GF-D8 (cell line): ENCODE measurements at places on chromosomes 3 and 15.

DNA sequence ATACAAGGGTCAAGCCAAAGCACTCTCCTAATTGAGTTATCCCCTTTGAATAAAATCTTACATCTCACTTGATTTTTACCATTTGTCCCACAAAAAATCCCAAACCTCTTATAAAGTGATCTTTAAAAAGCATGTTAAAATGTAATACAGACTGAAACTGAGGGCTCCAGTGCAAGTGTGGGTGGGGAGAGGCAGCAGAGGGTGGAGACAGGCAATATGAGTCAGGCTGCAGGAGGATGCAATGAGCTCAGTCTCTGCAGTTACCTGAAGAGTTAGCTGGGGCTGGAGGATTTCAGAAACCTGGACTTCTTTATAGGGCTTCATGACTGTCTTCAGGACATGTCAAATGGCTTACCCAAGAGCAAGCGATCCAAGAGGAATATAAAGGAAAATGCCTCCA lies 14.2 kb upstream of the COLQ start:
- no peak for DNase-seq

GRCh38 chr3:57756528-57757401 lies 656 bp downstream of the SLMAP start:
- DNase-seq, result no peak

GRCh38 chr3:28376424-28376823 lies 27.8 kb upstream of the AZI2 start:
- DNase-seq, result no peak

DNA sequence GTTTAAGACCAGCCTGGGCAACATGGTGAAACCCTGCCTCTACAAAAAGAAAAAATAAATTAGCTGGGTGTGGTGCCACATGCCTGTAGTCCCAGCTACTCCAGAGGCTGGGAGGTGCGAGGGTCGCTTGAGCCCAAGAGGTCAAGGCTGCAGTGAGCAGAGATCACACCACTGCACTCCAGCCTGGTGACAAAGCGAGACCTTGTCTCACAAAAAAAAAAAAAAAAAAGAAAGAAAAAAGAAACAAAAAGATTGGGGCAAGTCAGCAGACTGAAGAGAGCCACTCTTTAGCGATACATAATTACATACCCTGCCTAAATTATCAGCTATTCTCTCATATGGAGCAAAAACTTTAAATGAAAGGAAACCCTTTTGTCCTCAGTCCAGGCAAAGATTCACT lies 53.6 kb upstream of the MAP3K13 start:
- no peak for DNase-seq

DNA sequence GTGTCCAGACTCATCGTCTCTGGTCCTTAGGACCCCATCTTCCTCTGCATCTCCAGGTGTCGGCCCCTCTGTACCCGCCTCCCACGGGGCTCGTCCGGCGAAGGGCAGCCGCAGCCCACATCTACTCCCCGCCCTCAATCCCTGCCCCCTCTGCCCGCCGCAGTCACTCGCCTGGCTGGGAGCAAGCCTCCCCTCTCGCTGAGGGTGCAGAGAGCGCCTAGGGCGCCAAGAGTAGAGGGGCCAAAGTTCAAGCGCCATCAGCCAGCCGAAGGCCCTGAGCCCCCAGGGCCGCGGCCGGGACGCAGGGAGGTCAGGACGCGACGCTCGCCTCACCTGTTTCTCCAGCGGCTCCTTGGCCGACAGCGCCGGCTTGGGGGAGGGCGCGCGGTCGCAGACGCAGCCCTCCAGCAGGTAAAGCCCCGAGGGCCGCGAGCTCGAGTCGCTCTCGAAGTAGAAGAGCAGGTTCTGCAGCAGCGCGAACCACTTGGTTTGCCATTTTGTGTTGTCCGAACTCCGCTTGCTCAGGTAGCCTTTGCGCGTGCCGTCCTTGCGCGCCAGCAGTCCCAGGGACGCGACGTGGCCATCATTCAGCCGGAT lies 592 bp downstream of the RASGRF1 start:
- DNase-seq, result no peak

DNA sequence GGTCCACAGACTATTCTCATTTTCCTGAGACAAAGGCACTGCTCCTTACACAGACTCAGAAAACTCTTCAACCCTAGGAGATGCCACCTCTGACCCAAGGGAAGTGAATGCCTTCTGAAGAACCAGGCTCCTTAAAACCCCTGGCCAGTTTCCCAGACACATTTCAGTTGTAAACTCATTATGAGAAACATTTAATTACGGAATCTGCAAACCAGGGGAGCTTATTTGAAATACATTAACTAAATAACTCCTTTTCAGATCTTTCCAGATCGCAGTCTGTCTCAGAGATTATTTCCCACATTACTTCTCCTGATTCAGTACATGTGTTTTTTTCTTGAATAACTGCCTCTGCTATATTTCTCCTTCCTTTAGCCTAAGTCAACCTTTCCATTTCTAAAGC lies 17.6 kb downstream of the MYO5A start:
- DNase-seq, result no peak

GRCh38 chr15:64438653-64439447 lies 21.5 kb upstream of the ZNF609 start:
- DNase-seq, result peak; percentile 78

- DNase-seq, result no peak
These were observed 75.7 kb upstream of the SLC4A7 start for GRCh38 chr3:27559835-27560234.

DNA sequence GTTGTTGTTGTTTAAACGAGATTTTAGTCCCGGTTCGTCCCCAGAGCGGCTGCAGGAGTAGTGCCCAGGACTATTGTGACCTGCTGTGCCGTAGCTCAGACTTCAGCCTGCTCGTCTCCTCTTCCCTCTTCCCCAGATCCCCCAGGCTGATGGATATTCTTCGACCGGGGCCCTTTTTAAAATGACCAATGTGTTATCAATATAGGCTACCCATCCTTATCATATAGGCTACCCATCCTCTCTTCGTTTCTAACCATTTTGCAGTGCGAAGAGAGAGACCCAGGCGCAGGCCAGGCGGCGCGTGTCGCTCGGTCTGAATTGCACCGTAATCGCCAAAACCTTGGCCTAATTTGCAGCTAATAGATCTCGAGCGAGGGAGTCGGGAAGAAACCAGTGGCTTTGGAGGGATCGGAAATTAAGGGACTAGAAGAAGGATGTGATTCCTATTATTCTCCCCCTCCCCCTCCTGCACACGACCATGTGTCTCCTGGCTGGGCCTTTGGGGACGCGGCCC lies 23.0 kb downstream of the NR2F2 start:
- no peak for DNase-seq

GRCh38 chr3:161640181-161640580 lies 143.6 kb downstream of the OTOL1 start:
- DNase-seq, result no peak

- DNase-seq, result no peak
These were observed 16.8 kb downstream of the EMC4 start for GRCh38 chr15:34241376-34242330.

GRCh38 chr3:54949491-54950044 lies 21.7 kb upstream of the LRTM1 start:
- DNase-seq, result no peak

DNA sequence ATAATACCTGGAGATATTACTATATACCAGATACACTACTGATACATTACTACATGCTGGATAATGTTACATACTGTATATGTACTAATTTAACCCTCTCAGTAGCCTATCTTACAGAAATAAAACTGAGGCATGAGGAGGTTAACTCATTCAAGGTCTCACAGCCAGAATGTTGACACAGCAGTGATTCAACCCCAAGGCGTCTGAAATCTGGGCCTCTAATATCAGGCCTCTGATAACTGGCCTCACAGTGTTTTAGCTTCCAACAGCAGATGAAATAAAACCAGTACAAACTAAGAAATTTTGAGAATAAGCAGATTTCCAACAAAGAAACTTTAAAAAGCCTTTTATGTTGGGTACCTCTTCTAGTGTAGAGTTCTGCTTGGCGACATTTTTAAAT lies 23.4 kb downstream of the DZIP1L start:
- no peak for DNase-seq

DNA sequence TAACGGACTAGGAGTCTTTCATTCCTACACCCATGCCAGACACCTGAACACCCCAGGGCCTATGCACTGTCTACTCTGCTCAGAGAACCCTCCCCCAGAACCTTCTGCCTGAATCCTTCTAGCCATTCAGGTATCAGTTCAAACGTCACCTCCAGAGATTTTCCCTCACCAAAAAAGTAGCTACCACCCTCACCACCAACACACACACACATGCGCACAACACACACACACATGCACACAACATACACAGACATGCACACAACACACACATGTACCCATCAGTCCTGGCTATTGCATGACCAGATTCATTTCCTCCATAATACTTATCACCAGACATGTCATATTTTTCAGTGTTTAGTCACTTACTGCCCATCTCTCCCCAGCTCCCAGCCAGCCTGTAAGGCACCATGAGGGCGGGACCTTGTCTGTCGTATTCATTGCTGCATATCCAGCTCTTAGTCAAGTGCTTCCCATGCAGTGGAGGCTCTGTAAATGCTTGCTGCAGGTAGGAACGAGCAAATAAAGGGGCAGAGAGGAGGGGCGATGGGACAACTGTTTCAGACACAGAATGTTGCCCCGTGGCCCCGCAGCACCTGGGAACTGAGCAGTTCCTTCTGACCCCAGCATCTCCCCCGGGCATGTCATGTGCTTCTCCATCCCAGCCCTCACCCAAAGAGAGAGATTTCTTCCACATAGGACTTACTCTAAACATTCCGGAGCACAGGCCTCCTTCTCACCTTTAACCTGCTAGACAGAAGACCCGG lies 29.2 kb downstream of the XXYLT1 start:
- DNase-seq, result no peak

DNA sequence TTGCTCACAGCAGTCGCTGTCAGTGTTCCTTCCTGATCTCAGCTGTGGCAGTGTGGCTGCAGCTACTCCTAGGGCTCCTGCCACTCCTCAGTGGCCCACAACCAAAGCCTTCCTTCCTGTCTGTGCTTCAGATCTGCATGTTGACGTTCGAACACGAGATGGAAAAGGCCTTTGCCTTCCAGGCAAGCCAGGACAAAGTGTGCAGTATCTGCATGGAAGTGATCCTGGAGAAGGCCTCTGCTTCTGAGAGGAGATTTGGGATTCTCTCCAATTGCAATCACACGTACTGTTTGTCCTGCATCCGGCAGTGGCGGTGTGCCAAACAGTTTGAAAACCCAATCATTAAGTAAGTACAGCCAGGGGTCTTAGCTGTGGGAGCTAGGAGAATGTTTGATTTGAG lies 17.8 kb downstream of the MKRN2 start:
- no peak for DNase-seq

DNA sequence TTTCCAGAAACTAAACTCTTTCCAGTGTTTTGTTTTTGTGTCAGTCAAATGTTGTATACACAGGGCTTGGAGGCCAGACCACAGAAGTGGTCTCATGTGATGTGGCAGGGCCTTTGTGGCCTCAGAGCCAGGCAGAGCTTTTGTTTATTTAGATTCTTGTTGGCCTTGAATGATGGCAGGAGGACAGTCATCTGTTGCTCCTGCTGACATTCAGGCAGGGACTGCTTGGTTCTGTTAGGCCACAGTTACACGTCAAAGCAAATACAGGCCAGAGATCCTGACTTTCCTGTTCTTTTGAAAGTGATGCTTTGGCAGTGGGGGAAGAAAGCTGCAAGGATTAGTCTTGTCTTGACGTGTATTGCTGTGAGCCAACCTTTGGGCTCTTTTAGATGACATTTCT lies 325.1 kb downstream of the CACNA2D3 start:
- DNase-seq, result no peak

- no peak for DNase-seq
These were observed 14.3 kb upstream of the TNFAIP8L3 start for GRCh38 chr15:51108933-51109550.

- DNase-seq, result no peak
These were observed 30.9 kb downstream of the CCDC191 start for GRCh38 chr3:114025451-114025850.

GRCh38 chr15:47750030-47750739 lies 32.9 kb downstream of the SEMA6D start:
- no peak for DNase-seq

- DNase-seq, result no peak
These were observed 129.8 kb upstream of the PHLDB2 start for GRCh38 chr3:111729087-111729846.

DNA sequence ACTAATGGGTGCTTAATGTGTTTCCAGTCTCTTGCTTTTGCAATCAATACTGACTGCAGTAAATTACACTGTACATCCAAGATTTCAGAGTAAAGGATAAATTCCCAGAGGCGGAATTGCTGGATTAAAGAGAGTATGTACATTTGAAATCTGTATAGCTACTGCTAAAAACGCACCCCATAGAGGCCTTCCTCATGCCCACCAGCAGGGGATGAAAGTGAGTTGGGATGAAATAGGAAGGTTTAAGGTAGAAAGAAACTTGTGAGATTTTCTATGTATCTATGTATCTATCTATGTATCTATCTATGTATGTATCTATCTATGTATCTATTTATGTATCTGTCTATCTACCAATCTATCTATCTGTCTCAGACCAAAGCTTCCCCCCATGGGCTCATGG lies 28.4 kb downstream of the TMEM44 start:
- DNase-seq, result no peak

DNA sequence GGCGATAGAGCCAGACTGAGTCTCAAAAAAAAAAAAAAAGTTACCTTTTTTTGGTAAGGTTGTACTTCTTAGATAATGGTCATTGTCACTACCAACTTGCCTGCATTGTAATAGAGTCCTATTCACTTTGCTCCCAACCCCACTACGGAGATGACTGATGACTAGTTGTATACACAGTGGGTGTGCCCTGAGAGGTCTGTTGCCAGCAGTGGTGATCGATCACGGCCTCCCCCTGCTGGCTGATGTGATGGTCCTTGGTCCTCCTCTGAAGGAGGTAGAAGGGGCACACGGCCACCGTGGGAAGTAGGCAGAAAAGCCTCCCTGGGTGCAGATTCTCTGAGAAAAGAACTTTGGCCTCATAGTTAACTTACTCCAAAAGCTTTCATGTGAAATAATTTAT lies 10.7 kb downstream of the GCNT3 start:
- DNase-seq, result no peak

- no peak for DNase-seq
These were observed 95.0 kb upstream of the MRPL3 start for GRCh38 chr3:131597816-131598215.

- DNase-seq, result no peak
These were observed 22.1 kb downstream of the SLC25A26 start for GRCh38 chr3:66242788-66243464.

DNA sequence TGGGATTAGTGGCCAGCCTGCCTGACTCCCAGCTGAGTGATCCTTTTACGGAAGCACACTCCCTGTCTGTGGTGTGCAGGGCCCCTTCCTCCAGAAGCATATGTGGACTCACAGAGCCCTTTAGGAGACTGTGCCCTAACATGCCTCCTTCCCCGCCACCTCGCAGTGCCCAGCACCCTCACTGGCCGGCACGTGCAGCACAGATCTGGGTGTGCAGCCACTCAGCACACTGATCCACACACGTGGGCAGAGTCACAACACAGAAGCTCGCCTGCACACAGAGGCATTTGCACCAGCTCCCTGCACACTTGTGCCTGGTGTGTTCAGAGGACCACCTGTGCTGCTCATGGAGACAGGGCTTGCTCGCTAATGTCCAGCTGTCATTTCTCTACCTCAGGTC lies 23.6 kb upstream of the CSPG4 start:
- DNase-seq, result no peak

- no peak for DNase-seq
These were observed 182.9 kb downstream of the KCNMB2 start for GRCh38 chr3:178718995-178719635.

GRCh38 chr3:108414007-108414406 lies 96.4 kb downstream of the MYH15 start:
- no peak for DNase-seq
